Mesothelial cell of epicardium (in vitro differentiated cells): ENCODE measurements at places on chromosomes 5 and 9.

DNA sequence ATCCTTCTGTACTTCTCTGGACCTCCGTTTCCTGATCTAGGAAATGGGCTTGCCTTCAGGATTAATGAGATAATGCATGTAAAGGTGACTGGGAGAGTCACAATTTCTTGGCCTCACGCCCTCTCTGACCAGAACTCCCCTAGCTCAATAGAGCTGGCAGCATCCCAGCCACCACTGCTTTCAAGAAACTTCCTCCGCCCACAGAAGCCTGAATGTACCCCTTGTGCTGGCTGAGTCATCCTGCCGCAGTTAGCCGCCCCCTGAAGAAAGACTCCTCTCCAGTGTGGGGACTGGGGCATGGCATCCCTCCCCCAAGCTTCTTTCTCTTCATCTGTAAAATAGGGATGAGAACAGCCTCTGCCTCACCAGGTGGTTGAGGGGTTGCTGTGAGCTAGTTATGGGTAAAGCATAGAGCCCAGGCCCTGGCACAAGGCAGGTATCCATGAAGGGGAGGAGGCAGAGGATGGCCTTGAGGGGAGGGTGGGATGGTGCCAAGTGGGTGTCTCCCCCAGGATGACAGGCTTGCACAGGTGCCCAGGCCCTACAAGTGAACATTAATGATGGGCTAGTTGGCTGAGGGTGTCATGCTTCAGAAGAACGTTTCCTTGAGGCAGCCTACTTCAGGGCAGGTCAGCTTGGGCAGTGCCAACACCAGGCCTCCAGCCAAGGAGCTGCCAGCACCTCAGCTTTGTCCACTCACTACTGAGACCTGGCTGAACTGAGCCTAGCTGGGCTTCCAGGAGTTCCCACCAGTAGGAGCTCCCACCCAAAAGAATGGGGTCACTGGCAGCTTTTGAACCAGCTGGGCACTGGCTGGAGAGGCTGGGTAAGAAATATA, 3.4 kb downstream of the PDLIM4 start:
- H3K4me3 ChIP-seq, result peak overlapping the region; percentile 23
- peak; percentile 27 for DNase-seq
- H3K4me1 ChIP-seq, result peaks cover 59% of the 10 kb centered on the region

DNA sequence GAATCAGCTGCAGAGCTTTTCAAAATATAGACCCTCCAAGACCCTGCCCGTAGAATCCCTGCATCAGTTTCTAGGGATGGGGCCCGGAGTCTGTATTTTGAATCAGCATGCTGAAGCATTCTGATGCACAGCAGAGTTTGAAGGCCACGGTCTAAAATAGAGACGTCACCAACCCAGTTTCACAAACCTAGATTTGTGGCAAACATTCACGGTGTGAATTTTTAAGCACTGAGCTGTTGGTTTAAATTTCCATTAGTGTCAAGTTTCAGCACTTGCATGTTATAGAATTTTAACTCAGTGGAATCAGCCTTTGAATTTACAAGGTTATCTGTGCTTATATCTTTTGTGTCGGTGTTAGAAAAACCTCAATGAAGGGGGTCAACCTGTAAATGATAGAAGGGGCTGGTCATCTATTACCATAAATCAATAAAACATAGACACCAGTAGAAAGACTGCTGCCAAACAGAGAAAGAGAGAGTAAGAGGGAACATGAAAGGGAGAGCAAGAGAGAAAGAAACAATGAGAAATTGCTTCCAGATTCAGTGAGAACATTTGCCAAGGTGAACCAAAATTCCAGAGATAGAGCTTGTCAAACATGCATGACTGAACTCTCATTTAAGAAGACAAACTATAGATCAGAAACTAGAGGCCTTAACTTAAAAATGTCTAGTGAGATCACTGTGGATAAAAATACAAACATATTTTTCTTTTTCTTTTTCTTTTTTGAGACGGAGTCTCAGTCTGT, 414.9 kb downstream of the ZSWIM6 start:
- peaks cover 8% of the 10 kb centered on the region for H3K27me3 ChIP-seq
- no peaks in the 10 kb centered on the region for H3K36me3 ChIP-seq
- H3K4me1 ChIP-seq, result peaks cover 3% of the 10 kb centered on the region
- H3K4me3 ChIP-seq, result no peak overlapping the region

DNA sequence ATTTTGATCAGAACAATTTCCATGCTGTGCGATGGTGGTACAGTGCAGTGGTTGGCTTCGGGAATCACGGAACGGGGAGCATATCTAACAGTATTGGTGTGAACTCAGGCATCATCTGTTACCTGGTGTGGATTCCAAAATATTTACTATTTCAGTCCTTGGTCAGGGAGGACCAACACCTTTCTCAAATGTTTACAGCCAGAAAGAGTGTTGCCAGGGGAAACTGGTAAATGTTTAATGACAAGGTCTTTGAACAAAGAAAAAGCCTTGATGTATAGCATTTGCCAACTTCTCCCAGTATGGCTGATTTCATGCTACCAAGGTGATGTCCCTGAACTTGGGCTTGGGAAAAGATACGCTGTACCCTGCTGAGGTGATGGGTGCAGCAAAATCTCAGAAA, 145.6 kb upstream of the POC5 start:
- peaks cover 8% of the 10 kb centered on the region for H3K27me3 ChIP-seq
- no peak overlapping the region for H3K4me3 ChIP-seq
- H3K4me1 ChIP-seq, result no peaks in the 10 kb centered on the region
- no peak for DNase-seq
- H3K27ac ChIP-seq, result no peak overlapping the region

DNA sequence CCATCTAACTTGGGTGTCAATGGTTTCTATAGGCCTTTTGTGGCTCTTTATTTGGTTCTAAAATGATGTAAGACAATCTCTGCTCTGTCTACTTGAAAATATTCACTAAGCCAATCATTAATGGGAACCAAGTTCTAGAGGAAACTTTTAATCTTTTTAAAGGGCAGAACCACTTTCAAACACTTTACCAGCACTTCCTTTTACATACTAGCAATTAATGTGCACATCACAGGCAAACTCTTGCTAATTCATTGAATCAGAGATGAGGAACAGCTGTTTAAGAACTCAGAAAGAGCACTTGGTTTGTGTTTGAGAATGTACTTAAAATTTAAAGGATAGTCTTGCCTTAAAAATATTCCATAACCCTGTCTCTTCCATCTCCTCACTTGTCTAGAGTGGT, 83.4 kb downstream of the PAPPA start:
- DNase-seq, result no peak
- H3K27ac ChIP-seq, result no peak overlapping the region
- H3K4me1 ChIP-seq, result peaks cover 15% of the 10 kb centered on the region

GRCh38 chr5:43209060-43209459, 17.0 kb downstream of the NIM1K start:
- no peak overlapping the region for H3K27ac ChIP-seq
- H3K27me3 ChIP-seq, result peaks cover 9% of the 10 kb centered on the region
- H3K4me3 ChIP-seq, result no peak overlapping the region
- H3K4me1 ChIP-seq, result peaks cover 5% of the 10 kb centered on the region

- H3K4me3 ChIP-seq, result no peak overlapping the region
- DNase-seq, result no peak
- H3K4me1 ChIP-seq, result peaks cover 11% of the 10 kb centered on the region
- peaks cover 22% of the 10 kb centered on the region for H3K27me3 ChIP-seq
Observed at GRCh38 chr5:161258438-161258837, 288.1 kb downstream of the GABRB2 start.

DNA sequence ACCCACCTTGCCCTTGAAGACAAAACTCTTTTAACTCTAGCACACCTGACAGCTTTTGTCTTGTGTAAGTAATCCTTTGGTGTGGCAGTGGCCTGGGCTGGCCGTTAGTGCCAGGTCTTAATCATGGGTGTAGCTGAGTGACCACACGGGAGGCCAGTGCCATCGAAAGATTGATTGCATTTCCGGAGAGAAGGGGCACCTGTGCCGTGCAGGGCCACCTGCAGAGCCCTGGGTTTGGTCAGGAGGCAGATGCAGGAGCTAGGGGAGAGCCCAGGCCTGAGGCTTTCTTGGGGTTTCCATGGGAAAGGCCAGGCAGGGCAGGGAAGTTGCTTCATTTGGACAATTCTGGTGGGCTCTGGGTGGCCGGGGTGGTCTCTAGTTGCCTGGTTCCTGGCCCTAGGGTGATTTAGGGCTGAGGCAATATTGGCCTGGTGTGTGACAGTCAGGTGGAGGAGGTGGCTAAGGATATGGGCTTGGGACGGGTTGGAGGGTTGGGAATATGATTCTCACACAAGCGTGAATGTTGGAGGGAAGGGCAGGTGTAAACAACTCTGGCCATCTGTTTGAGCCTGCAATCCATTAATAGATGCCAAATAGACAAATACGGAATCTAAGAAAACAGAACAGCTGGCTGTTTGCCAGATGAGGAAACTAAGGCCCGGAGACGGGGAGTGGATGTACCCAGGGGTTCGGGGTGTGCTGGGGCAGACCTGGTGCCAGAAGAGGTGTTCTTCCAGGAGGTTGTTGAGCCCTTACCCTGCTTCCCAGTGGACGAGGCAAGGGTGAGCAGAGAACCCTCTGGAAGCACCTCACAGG, 4.6 kb downstream of the DBH start:
- DNase-seq, result no peak
- H3K27ac ChIP-seq, result no peak overlapping the region
- H3K27me3 ChIP-seq, result peaks cover 18% of the 10 kb centered on the region
- H3K4me3 ChIP-seq, result no peak overlapping the region

- H3K4me3 ChIP-seq, result no peak overlapping the region
- H3K4me1 ChIP-seq, result peaks cover 23% of the 10 kb centered on the region
- peaks cover 9% of the 10 kb centered on the region for H3K36me3 ChIP-seq
- no peak for DNase-seq
Observed at GRCh38 chr5:143354025-143354424, 49.5 kb downstream of the NR3C1 start.

- peaks cover 2% of the 10 kb centered on the region for H3K4me1 ChIP-seq
- no peak for DNase-seq
- no peaks in the 10 kb centered on the region for H3K27me3 ChIP-seq
- no peak overlapping the region for H3K27ac ChIP-seq
- no peak overlapping the region for H3K4me3 ChIP-seq
- peaks cover 8% of the 10 kb centered on the region for H3K36me3 ChIP-seq
Observed at GRCh38 chr5:171031977-171032376, 170.2 kb downstream of the RANBP17 start.

DNA sequence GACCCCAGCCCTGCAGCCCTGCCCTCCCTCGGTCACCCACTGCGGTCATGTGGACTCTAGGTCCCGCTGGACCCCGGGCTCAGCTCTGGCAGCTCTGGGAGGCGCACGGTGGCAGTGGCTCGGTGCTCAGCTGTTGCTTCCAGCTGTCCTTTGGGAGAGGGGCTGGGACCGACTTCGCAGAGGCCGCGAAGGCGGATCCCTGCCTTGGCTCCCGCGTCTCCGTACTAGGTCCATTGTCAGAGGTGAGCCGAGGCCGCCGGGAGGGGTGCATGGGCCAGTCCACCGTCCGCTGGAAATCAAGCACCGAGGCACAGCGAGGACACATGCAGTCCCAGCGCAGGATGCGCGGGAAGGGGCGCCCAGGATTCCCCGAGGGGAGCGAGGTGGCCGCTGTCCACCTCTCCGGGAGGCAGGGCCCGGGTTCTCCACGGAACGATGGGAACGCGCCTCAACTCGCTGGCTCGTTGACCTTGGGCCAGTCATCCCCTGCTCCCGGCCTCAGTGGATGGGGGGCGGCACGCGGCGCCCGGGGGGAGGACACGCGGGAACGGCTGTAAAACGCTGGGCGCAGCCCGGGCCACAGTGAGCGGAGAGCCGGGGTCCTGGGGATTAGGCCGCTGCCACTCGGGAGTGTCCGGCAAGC, 732 bp downstream of the GBGT1 start:
- peaks cover 4% of the 10 kb centered on the region for H3K4me1 ChIP-seq
- no peaks in the 10 kb centered on the region for H3K27me3 ChIP-seq
- peak overlapping the region; percentile 79 for H3K4me3 ChIP-seq
- H3K36me3 ChIP-seq, result peaks cover 16% of the 10 kb centered on the region
- no peak for DNase-seq
- no peak overlapping the region for H3K27ac ChIP-seq

GRCh38 chr5:33482335-33482734, 41.6 kb downstream of the TARS1 start:
- no peak for DNase-seq
- H3K4me1 ChIP-seq, result peaks cover 3% of the 10 kb centered on the region
- no peaks in the 10 kb centered on the region for H3K27me3 ChIP-seq
- peaks cover 4% of the 10 kb centered on the region for H3K36me3 ChIP-seq
- no peak overlapping the region for H3K27ac ChIP-seq
- H3K4me3 ChIP-seq, result no peak overlapping the region

- no peaks in the 10 kb centered on the region for H3K4me1 ChIP-seq
- H3K36me3 ChIP-seq, result no peaks in the 10 kb centered on the region
- H3K27me3 ChIP-seq, result no peaks in the 10 kb centered on the region
- H3K4me3 ChIP-seq, result no peak overlapping the region
- no peak for DNase-seq
- H3K27ac ChIP-seq, result no peak overlapping the region
Observed at GRCh38 chr9:24912767-24913166, 367.1 kb upstream of the IZUMO3 start.

DNA sequence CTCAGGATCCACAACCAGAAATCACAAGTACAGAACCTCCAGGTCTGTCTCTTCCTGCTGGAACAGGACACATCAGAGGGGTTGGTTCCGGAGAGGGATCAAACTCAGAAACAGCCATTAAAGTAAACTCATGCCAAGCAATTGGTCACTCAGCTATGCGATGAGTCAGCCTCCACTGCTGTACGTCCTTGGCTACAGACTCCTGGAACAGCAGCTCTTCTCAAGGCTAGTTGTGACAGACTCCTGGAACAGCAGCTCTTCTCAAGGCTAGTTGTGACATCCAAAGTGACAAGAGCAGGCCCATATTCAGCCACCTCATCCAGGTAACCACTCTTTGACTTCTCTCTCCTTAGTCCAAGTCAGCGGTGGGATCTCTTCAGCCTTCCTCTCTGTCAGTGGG, at the start of gene SPINK13:
TSS of gene SPINK13 (plus strand) at position 229 of the 400 bp plus-strand sequence. CDS start 1,279 bp downstream, outside the sequence.
- H3K4me3 ChIP-seq, result no peak within 1 kb of the TSS
- no peaks in the 10 kb centered on the region for H3K27me3 ChIP-seq
- no peaks in the 10 kb centered on the region for H3K36me3 ChIP-seq
- DNase-seq, result no peak
- no peak within 1 kb of the TSS for H3K27ac ChIP-seq
- no peaks in the 10 kb centered on the region for H3K4me1 ChIP-seq

GRCh38 chr9:126215486-126215885, 111.1 kb upstream of the MVB12B start:
- H3K4me3 ChIP-seq, result no peak overlapping the region
- DNase-seq, result no peak
- no peaks in the 10 kb centered on the region for H3K36me3 ChIP-seq
- H3K4me1 ChIP-seq, result no peaks in the 10 kb centered on the region
- H3K27me3 ChIP-seq, result peaks cover 34% of the 10 kb centered on the region

- H3K36me3 ChIP-seq, result peaks cover 41% of the 10 kb centered on the region
- H3K4me1 ChIP-seq, result peaks cover 9% of the 10 kb centered on the region
- no peak for DNase-seq
- no peak overlapping the region for H3K4me3 ChIP-seq
- H3K27ac ChIP-seq, result peak overlapping the region; percentile 59
- H3K27me3 ChIP-seq, result no peaks in the 10 kb centered on the region
Observed at GRCh38 chr9:96486386-96487028, 36.5 kb downstream of the HABP4 start.

GRCh38 chr5:176633598-176633997, 3.1 kb downstream of the EIF4E1B start:
- no peaks in the 10 kb centered on the region for H3K36me3 ChIP-seq
- no peak overlapping the region for H3K4me3 ChIP-seq
- H3K4me1 ChIP-seq, result peaks cover 4% of the 10 kb centered on the region
- peaks cover 90% of the 10 kb centered on the region for H3K27me3 ChIP-seq
